Skeletal muscle cell (primary cell): ENCODE measurements at places on chromosomes 7 and 10.
A peak's percentile ranks its signal among the peaks of the same experiment; 100 is the strongest.

DNA sequence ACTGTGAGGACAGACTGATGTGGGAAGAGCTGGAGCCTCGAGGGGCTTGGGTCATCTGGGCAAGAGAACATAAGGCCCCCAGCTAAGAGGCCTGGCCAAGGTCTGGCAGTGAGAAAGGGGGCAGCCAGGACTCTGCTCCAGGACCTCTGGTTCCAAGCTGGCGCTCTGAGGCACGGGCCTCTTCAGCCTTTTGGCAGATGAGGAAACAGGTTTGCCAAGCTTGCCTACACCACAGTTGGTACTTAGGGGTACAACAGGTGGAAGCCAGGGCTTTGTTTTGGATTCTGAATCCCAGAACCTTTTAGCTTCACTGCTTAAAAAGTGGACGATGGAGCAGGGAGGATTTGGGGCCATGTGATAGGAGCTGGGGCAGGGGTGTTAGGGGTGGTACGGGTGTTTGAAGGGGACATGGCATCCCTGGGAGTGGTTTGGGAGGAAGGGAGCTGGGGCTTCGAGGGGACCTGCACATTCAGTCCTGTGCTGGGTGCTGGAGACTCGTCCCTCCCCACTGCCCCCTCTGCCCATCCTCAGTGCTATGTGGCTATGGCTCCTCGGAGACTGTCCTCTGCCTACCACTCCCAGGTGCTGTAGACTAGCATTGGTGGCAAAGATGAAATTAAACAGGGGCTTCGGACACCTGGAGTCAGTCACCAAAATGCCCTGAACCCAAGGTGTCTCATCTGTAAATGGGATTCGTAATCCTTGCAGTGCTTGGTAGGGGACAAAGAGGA lies 30.3 kb downstream of the ZNF775 start:
- DNase-seq = no peak

GRCh38 chr7:137165241-137165640 lies 178.3 kb downstream of the PTN start:
- DNase-seq = no peak

DNA sequence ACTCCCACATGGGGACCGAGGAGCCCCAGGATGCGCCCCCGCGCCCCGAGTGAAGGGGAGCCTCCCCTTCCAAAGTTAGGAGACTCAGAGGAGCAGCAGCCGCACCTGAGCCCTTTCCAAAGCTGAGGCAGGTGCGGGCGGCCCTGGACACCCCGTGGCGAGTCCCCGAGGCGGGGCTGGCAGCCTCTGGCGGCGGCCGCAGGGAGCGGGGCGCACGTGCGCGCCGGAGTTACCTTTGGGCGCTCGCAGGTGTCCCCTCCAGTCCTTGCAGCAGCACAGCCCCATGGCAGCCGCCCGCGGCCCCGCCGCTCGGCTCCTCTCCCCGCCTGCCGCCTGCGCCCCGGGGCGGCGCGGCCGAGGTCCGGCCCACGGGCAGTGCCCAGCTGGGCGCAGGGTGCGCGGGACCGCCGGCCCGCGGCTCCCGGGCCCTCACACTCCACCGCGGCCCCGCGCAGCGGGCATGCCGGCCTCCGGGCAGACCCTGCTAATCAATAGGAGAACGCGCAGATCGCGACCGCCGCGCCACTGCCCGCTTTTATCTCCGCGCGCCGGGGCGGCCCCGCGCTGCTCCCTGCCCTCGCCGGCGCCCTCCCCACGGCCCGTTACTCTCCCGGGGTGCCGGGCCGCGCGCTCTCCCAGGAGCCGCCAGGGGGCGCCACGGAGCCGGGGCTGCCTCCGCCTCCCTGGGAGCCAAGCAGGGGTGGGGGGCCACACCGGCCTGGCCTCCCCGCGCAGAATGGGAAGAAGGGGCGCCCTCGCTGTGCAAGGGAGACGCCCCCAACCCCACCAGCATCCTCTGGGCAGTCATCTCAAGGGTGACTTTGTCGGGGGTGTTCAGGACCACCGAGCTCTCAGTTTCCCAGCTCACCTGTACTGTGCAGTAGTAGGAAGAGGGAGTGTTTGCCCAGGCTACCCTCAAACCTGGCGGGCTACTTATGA lies 80.8 kb downstream of the ARHGAP22 start:
- DNase-seq = no peak

GRCh38 chr7:39721345-39721744 lies 98.0 kb downstream of the RALA start:
- DNase-seq = no peak

GRCh38 chr10:48946332-48946731 lies 6.7 kb upstream of the LRRC18 start:
- DNase-seq = no peak

DNA sequence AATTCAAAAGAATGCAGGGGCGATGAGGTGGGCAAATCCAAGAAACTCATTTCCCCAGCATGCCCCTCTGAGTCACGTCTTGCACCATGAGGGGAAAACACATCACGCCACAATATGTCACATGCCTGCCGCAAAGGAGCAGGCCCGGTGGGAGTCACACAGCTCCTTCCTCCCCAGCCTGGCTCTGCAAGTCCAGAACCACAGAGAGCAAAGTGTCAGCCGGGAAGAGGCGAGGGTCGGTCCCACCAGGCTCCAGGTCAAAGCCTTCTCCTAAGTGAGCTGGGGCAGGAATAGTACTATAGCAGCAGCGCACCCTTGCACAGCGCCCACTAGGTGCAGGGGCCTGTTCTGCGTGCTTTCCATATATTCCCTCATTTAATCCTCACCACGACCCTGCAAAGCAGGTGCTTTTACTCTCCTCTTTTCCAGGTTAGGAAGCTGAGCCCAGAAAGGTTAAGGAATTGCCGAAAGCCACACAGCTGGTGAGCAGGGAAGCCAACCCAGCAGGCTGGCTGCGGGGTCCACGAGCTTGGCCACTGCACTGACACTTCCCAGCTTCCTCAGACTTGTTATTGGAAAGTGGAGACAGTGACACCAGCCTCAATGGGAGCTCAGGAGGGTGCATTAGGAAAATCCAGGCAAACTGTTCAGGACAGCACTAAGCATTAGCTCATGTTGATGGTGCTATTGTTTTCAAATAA lies 94.0 kb upstream of the ZMIZ1 start:
- DNase-seq = peak; percentile 73
